ENCODE measurements at places on chromosomes 4 and X.

DNA sequence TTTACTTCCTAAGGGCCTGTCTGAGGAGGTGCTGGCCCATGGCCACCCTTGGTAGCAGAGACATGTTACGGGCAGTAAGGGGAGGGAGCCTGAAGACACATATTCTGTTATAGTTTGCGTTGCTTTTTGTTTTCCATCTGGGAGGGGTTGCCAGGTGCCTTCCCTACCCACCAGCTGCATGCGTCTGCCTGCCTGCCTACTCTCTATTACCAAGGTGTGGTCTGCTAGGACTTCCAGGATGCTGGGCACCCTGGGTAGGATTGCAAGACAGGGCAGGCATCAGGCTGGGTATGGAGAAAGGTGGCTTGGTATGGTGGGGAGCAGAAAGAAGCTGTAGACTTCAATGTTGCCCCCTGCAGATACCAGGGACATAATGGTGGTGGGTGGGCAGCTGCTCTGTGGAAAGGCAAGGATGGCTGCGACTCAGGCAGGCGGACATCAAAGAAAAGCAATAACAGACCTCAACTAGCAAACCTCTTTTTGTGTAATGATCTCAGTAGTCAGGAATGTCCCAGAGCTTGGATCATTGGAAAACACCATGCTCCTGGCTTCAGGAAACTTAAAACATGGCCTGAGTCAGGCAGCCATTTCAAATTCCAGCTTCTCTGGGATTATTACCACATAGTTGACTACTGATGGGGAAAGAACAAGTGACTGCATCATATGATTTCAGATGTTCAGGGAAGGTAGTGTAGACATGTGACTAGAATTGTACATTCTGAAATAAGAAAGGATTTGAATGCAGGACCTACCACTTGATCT lies 67.8 kb downstream of the HOPX start:
- peak; percentile 67 for DNase-seq

- peak; percentile 23 for DNase-seq
Measured at GRCh38 chrX:111652719-111653118, 28.3 kb upstream of the ALG13 start.

GRCh38 chr4:140720387-140721304 lies 35.5 kb downstream of the TBC1D9 start:
- DNase-seq = no peak

DNA sequence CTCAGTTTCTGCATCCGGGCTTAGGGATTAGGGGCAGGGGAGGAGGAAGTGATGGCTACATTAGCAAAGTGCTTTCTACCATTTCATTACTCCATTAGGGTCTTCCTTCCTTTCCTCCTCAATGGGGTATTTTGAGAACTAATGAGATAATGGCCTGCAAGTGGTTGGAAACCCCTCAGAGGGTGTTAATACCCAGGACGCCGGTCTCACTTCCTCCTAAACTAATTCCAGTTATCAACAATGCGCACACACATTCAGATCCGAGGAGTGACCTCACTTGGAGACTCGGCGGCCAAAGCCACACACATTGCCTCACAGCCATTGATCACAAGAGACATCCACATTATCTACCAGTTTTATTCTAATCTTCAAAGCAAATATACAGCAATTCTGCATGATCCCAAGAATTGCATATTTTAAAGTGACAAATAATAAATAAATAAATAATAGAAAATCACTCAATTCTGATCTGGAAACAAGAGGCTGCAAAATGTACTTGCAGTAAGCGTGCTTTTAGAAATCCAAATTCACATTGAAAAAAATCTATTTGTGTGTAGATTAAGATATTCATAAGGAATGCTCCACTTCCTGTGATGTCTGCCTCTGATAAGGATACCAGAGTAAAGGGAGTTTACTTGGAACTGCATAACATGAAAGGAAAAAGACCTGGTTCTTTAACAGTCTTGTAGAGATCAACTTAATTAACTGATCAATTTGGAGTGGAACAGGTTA lies 329.1 kb downstream of the FBXW7 start:
- DNase-seq = peak; percentile 4

DNA sequence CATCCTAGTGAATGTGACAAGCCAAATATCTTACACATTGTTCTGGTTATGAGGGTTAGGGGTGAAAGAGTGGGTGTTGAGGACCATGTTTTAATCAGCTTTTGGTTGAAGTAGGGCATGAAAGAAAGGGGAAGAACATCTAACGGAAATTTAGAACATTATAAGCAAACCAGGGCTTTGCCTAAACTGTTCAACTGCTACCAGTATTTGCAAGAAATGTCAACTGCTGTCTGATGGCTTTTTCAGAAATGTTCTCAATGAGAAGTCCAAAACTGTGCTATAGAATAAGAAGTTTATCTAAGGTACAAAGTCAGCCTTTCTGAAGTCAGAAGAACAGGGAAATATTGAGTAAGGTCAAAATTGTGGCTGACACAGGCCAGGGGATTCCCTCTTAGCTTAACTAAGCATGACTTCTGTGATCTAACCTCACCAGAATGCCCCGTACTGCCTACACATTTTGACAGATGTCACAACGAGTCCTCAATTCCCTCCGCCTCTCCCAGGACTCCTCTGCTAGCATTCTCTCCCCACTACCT lies 67.1 kb downstream of the DTHD1 start:
- no peak for DNase-seq

GRCh38 chr4:4289055-4289454 lies 899 bp downstream of the LYAR start:
- DNase-seq = no peak

DNA sequence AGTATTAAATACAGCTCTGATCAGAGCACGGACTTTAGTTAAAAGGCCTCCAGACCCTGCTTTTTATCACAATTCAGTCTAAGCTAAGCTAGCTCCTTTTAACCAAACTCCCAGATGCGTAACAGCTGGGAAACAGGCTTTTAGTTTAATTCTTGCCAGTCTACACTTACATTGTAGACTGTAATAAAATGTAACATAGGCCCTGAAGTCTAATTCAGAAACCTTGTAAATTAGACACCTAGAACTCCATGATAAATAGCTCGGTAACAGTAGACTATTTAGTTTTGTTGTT lies 20.1 kb downstream of the FBXO8 start:
- no peak for DNase-seq

- no peak for DNase-seq
Measured at GRCh38 chr4:39910064-39910463, 67.6 kb downstream of the PDS5A start.

DNA sequence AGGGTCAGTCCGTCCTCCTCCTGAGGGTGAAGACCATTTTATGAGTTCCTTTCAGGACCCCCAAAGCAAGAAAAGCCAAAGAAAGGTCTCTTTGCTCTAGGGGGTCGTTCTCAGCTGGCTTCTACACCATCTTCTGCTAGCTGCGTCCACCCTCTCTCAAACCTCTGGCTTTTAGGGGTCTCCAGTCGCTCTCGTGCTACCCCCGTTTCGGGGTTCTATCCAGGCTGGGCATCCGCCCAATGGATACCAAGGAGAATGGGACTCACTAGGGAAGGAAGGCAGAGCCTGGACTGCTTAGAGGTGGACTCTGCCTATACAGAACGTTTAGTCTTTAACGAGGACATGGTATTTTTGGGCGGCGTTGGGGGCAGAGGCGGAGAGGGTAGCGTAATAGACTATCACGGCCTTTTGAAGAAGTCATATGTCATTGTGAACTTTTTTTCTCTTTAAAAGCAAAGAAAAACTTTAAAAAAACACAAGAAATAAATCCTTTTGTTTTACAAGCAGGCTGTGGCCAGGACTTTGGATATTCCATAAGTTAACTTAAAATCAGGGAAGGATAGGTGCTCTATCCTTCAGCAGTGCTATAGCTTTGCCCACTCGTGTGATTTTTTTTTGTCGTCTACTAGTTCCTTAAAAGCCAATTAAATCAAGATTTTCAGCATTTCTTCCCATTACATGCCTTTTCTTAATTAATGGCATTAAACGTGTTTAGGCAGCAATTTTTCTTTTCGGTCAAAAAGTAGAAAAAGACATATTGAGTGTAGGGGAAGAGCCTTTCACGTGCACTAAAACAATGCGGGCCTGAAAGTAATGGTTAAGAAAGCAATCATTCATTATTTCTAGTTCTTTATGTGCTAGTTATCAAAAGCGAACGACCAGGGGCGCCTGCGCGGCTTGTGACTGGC lies 7.2 kb upstream of the PITX2 start:
- no peak for DNase-seq

- peak; percentile 74 for DNase-seq
Measured at GRCh38 chr4:40909363-40909876, 159.7 kb downstream of the NSUN7 start.

DNA sequence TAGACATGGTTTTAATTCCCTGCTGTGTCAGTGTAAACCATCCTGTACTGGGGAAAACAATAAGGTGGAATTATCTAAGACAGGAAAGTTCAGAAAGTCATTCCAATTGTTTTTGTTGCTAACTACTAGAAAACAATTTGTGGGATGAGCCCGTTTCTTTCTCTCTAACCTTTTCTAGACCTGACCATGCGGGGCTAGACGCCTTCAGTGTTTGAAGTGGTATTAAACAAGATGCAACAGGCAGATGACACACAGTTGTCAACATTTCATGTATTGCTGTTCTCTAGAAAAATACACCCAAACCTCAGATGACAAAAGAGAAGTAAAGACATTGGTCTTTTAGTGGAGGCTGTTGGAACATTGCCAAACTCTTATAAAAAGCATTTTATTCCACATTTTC lies 105.7 kb downstream of the FRAS1 start:
- DNase-seq = no peak

GRCh38 chrX:13687203-13687602 lies 1.7 kb upstream of the RAB9A start:
- no peak for DNase-seq

- no peak for DNase-seq
Measured at GRCh38 chrX:32842053-32842452, 369.3 kb downstream of the DMD start.

DNA sequence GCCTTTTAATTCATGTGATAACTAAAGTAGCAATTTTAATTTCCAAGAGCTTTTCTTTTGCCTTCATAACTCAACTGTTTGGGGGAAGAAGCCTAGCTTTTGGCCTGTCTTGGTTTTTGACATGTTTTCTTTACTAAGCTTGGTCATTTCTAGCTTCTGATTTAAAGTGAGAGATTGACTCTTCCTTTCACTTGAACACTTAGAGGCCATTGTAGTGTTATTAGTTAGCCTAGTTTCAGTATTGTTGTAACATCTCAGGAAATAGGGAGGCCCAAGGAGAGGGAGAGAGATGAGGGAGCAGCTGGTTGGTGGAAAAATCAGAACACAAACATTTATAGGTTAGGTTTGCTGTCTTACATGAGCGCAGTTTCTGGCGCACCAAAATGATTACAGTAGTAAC lies 44.8 kb downstream of the DCLK2 start:
- no peak for DNase-seq

- DNase-seq = no peak
Measured at GRCh38 chr4:148850257-148850995, 408.2 kb upstream of the NR3C2 start.

DNA sequence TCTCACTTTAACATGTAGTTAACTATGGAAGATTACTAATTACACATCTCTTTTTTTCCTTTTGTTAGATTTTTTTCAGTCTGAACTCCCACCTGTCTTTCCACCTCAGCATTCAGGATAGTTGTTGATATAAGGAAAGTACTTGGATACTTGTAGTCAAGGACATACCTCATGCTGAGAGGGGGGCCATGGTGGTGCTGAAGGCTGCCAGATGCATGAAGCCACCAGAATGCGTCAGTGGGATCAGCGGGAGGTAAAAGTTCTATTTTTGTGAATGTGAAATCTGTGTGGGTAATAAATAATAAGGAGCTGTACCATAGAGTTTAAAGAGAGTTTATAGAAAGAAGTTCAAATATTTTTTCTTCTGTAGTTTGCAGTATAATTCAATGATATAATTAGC lies 13.1 kb upstream of the NDST4 start:
- DNase-seq = peak; percentile 63

GRCh38 chr4:128711361-128711760 lies 98.1 kb upstream of the JADE1 start:
- no peak for DNase-seq

- no peak for DNase-seq
Measured at GRCh38 chrX:103739421-103739820, 28.7 kb downstream of the TMEM31 start.

DNA sequence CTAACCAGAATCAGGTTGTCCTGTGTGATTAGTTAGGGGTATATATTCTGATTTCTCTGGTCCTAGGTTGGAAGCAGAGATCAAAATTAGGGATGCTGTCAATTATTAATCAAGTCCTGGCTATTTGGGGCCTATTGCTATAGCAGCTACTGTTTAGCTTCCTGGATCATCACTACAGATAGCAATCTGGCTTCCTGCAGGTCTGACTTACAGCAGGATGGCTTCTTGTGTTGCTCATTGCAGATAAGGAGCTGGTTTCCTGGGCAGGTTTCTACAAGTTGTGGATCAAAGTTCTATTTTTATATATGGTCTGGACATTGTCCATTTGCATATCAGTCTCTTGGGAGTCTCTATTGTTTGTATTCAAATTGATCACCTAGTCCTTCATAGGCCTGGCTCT lies 57.7 kb upstream of the C4orf54 start:
- no peak for DNase-seq

DNA sequence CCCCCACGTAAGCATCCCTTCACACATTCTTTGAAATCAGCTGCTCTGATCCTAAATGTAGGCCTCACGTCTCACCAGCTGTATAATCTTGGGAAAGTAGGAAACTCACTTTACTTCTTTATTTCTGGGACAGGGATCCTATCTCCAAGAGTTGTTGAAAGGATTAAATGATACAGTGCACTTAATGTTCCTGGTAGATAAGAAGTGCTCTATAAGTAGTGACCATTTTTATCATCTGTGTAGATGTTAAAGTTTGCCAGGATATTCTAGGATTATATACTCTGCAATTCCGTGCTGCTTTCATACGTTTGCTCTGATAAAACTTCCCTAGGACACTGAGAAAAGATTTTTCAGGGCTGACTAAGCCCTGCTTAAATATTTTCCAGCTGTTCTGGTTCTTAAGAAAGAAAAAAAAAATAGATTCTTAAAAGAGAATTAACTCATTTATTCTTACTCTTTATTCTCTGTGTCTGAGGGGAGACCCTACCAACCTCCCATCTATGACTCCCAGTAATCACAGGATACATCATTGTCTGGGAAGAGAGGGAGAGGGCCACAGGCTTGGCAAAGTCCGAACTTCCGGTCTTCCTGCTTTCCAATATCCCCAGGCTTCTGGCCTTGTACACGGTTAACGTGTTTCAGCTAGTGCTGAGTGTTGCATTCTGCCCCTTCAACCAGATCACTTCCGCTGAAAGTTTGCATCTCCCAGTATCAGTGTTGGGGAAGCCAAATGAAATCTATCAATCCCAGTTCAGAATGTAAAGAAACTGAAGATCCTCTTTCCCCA lies 269.2 kb downstream of the TRIML1 start:
- no peak for DNase-seq

- DNase-seq = no peak
Measured at GRCh38 chrX:74277846-74278245, 26.1 kb upstream of the ZCCHC13 start.

- DNase-seq = no peak
Measured at GRCh38 chrX:127085939-127086338, 266.4 kb downstream of the PRR32 start.

DNA sequence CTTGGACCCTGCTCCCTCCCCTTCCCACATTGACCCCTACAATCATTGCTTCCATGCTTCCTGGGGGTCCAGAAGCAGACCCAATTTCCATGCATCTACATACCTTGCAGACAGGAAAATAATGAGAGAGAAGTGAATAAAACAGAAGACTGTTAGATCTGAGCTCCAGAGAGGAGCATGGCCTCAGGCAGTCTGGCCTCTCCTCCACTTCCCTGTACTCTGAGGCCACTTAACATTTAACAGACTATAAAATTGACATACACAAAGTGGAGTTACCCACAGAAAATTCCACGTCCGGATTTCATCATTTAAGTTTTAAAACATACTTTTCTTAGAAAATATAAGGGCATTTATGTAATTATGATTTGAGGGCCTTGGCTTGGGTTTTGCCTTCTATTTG lies 2.1 kb upstream of the PRSS12 start:
- DNase-seq = no peak

GRCh38 chr4:108141213-108141950 lies 27.4 kb downstream of the LEF1 start:
- DNase-seq = no peak

All from choroid plexus epithelial cell (primary cell).